ENCODE measurements at places on chromosomes 12 and 14. TPM values are rescaled to one million over a fixed set of nuclear protein-coding genes. Genes with fewer than 3 reads are reported as not detected.

The DGLUCY gene
- 77.0 TPM for total RNA-seq

The TAS2R7 gene
- total RNA-seq = not detected

- no peak for DNase-seq
These were observed 354.1 kb downstream of the DPF3 start for GRCh38 chr14:72539661-72540315.

DNA sequence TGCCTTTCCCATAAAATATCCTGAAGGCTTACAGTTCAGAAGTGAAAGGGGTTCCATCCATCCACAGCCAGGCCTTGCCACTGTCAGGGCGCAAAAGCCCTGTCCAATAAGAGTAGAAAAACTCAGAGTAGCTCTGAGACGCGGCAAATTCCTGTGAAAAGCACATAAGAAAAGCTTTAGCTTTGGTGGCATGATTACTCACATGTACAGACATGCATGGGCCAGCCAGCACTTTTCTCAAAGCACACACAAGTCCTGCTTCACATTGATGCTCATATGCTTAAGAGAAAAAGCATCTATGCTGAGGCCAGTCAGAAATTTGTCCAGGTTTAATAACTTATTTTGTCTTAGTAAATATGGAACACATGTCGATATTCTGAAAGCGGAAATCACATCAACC is 25.5 kb downstream of the CLEC1A start:
- no peak for DNase-seq

DNA sequence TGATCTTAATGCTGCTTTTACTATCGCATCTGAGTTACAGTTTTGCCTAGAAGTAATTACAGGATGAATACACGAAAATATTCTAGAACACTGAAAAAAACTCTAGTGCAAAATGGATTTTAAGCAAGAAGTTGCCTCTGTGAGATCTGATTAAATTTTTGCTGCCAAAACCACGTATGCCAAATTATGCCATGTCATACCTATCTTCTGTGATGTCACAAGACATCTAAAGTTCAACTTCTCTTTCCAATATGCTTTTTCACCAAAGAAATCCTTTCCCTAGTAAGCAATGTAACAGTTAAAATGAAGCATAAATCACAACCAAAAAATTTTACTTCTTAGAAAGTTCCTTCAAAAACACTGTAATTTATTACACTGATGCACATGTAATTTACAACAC is 39.6 kb downstream of the HECTD4 start:
- DNase-seq = no peak

All from left lung (tissue), 14 donors.